ENCODE measurements at places on chromosomes 13 and 19. TPM values are rescaled to one million over a fixed set of nuclear protein-coding genes. Genes with fewer than 3 reads are reported as not detected.

The PEX11G gene
- 3.9 TPM for total RNA-seq

The DENND1C gene
- total RNA-seq: 1.0 TPM

The LRRC4B gene
- total RNA-seq: 0.26 TPM

The ARHGAP45 gene
- 13.2 TPM for total RNA-seq

The CLN5 gene
- 18.1 TPM for total RNA-seq

The CEACAM16 gene
- 1.3 TPM for total RNA-seq

The ZNF497 gene
- 4.7 TPM for total RNA-seq

The DZIP1 gene
- total RNA-seq: 42.0 TPM

The CBY2 gene
- not detected for total RNA-seq

The TUBA3C gene
- total RNA-seq: not detected

The CLEC17A gene
- total RNA-seq: not detected

The SMIM7 gene
- 96.2 TPM for total RNA-seq

GRCh38 chr19:15453906-15454860 lies 4.4 kb upstream of the WIZ start:
- DNase-seq: peak; percentile 30
- no peaks in the 10 kb centered on the region for H3K27me3 ChIP-seq
- H3K36me3 ChIP-seq: no peaks in the 10 kb centered on the region
- peaks cover 41% of the 10 kb centered on the region for H3K4me1 ChIP-seq

DNA sequence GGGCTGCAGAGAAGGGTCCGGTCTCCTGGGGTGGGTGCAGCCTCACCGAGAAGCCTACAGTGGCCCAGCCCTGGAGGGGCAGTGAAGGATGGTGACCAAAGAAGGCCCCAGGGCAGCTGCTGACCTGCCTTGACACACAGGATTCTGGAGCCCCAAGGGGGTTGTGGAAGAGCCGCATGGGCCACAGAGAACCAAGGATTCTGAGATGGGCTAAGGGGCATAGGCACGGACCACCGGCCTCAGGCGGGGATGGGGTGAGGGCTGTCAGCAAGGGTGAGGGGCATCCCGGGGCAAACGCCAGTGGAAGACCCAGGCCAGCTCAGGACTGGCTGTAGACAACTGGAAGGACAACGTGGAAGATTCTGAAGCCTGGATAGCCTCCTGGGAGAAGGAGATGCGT lies 151.6 kb downstream of the TEX29 start:
- no peaks in the 10 kb centered on the region for H3K27me3 ChIP-seq
- no peak overlapping the region for H3K4me3 ChIP-seq

GRCh38 chr13:41774605-41775218 lies 186.2 kb downstream of the VWA8 start:
- no peaks in the 10 kb centered on the region for H3K4me1 ChIP-seq
- H3K27ac ChIP-seq: no peak overlapping the region
- H3K4me3 ChIP-seq: no peak overlapping the region
- H3K27me3 ChIP-seq: no peaks in the 10 kb centered on the region

GRCh38 chr19:7628589-7629311 lies 595 bp downstream of the XAB2 start:
- peak overlapping the region; percentile 81 for H3K27ac ChIP-seq
- peak overlapping the region; percentile 91 for H3K4me3 ChIP-seq
- H3K36me3 ChIP-seq: no peaks in the 10 kb centered on the region
- no peak for DNase-seq

DNA sequence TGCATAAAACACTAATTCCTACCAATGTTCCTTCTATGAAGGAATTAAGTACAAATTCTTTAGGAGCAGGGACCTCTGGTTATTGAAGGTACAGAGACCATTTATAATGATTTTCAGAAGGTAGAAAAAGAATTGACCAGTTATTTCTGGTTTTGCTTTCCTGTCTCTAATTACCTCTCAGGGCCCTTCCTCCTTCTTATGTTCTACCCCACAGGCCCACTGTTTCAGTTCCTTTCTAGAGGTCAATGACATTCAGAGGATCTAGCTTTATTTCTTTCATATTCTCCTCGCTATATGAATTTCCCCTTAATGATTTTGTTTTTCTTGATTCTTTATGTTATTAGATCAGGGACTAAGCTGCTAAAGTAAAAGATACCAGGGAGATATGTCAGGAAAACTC lies 345.0 kb upstream of the SPRY2 start:
- no peaks in the 10 kb centered on the region for H3K4me1 ChIP-seq
- DNase-seq: no peak
- no peaks in the 10 kb centered on the region for H3K27me3 ChIP-seq
- no peaks in the 10 kb centered on the region for H3K36me3 ChIP-seq
- no peak overlapping the region for H3K27ac ChIP-seq

- no peaks in the 10 kb centered on the region for H3K36me3 ChIP-seq
- H3K4me3 ChIP-seq: no peak overlapping the region
- H3K27me3 ChIP-seq: no peaks in the 10 kb centered on the region
- no peaks in the 10 kb centered on the region for H3K4me1 ChIP-seq
- no peak overlapping the region for H3K27ac ChIP-seq
Observed at GRCh38 chr13:113373811-113374485, 10.0 kb upstream of the GRTP1 start.

GRCh38 chr13:33369073-33369472 lies 83.5 kb upstream of the STARD13 start:
- no peak for DNase-seq
- H3K27ac ChIP-seq: no peak overlapping the region
- peaks cover 19% of the 10 kb centered on the region for H3K4me1 ChIP-seq
- H3K36me3 ChIP-seq: no peaks in the 10 kb centered on the region

DNA sequence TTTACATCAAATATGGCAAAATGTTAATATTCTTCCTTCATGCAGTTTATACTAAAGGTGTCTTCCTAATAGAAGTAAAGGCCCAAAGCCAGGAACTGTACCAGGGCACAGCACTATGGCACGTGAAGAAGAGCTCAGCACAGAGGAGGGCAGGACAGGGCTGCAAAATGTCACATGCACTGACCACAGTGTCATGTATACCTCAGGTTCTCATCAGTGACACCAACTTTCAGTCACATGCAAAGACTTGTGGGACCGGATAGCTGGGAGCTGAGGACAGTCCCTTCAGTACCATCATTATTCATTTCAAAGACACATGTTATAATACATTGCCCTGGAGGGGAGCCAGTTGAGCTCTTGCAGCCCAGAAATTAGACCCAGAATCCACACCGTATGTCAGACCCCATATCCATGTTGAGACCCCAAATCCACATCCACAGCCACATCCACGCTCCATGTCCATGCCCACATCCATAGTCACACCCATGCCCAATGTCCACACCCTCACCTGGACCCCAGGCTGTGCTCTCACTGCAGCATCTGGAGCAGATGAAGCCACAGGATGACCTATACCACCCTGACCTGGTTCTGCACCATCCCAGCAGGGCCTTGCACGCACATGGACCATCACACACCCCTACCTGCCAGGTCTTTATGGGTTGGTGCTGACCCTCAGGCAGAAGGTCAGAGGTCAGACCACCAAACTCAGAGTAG lies 111.8 kb downstream of the TUBA3C start:
- no peaks in the 10 kb centered on the region for H3K36me3 ChIP-seq
- no peaks in the 10 kb centered on the region for H3K27me3 ChIP-seq
- no peak overlapping the region for H3K27ac ChIP-seq
- H3K4me1 ChIP-seq: no peaks in the 10 kb centered on the region
- DNase-seq: no peak

- H3K36me3 ChIP-seq: no peaks in the 10 kb centered on the region
- H3K4me3 ChIP-seq: no peak overlapping the region
- no peak for DNase-seq
Observed at GRCh38 chr13:22487932-22488331, 692.8 kb upstream of the SGCG start.

GRCh38 chr19:17806945-17807344 lies 12.0 kb downstream of the B3GNT3 start:
- H3K4me3 ChIP-seq: no peak overlapping the region
- H3K4me1 ChIP-seq: no peaks in the 10 kb centered on the region
- H3K36me3 ChIP-seq: no peaks in the 10 kb centered on the region
- no peaks in the 10 kb centered on the region for H3K27me3 ChIP-seq
- no peak for DNase-seq

- H3K36me3 ChIP-seq: no peaks in the 10 kb centered on the region
- H3K4me3 ChIP-seq: no peak overlapping the region
- no peak for DNase-seq
- H3K27me3 ChIP-seq: no peaks in the 10 kb centered on the region
Observed at GRCh38 chr13:67238277-67238859, 8.2 kb upstream of the PCDH9 start.

DNA sequence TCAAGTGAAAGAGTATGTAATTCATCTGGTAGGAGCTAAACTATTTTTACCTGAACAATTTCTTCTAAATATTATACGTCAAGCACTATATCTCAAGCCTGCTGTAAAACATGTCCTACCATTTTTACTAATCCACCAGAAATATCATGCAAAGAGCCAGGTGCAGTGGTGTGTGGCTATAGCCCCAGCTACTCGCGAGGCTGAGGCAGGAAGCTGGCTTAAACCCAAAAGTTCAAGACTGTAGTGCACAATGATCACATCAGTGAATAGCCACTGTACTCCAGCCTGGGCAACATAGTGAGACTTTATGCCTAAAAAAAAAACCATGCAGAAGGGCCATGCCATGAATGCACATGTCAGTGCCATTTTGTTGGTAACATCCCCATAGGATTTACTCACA lies 20.7 kb upstream of the CLN5 start:
- H3K4me1 ChIP-seq: no peaks in the 10 kb centered on the region
- no peaks in the 10 kb centered on the region for H3K36me3 ChIP-seq
- no peak overlapping the region for H3K27ac ChIP-seq
- H3K27me3 ChIP-seq: no peaks in the 10 kb centered on the region
- no peak for DNase-seq

GRCh38 chr13:21234526-21234925 lies 58.1 kb downstream of the MRPL57 start:
- no peaks in the 10 kb centered on the region for H3K27me3 ChIP-seq
- H3K4me3 ChIP-seq: no peak overlapping the region
- H3K4me1 ChIP-seq: no peaks in the 10 kb centered on the region
- no peak for DNase-seq
- no peak overlapping the region for H3K27ac ChIP-seq
- no peaks in the 10 kb centered on the region for H3K36me3 ChIP-seq

DNA sequence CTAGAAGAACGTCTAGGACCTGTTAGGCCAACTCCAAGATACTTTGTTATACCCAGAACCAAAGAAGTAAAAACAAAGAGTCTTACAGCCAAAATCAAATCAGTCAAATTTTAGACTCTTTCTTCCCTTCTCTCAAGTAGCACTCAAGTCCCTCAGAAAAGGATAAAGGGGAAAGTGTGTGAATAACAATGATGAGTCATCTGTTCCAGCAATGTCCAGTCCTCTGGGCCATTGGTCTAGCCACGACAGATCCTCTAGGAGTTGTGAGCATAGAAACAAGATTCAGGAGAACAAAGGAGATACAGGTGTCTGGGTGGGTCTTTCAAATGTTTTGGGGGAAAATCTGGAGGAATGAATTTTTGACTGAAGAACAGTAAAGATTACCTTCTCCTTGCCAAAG lies 36.3 kb downstream of the STOML3 start:
- no peaks in the 10 kb centered on the region for H3K36me3 ChIP-seq
- H3K4me1 ChIP-seq: peaks cover 7% of the 10 kb centered on the region
- H3K27me3 ChIP-seq: no peaks in the 10 kb centered on the region
- no peak for DNase-seq
- no peak overlapping the region for H3K4me3 ChIP-seq
- H3K27ac ChIP-seq: no peak overlapping the region

DNA sequence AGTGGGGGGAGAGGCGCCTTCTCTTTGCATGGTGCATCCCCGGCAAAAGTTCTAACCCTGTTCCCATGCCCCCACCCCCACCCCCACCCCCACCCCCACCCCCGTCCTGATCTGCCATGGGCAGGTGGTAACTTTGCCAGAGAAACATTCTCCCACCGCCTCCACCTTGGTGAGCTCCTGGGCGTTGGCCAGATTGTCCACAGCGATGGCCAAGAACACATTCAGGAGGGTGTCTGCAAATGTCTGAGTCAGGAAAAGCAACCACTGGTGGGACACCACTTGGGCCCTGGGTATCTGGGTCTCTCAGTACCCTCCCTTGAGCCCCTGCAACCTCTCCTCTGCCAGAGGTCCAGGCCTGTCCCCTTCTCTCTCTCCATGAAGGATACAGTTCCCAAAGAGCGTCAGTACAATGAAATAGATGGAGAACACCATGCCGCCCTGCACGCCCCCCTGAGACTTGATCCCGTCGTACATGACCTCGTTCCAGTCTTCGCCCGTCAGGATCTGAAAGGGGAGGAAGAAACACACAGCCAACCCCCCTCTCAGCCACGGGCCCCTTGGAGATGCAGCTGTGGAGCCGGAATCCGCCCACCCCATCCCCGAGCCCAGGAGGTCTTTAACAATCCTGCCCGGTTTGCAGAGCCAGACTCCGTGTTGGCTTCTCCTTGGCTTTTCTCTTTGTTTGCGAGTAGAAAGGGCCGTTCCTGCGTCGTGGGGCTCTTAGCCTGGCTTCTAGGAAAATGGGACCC lies 153.3 kb downstream of the IER2 start:
- H3K27ac ChIP-seq: no peak overlapping the region
- H3K36me3 ChIP-seq: no peaks in the 10 kb centered on the region
- H3K27me3 ChIP-seq: no peaks in the 10 kb centered on the region
- H3K4me3 ChIP-seq: no peak overlapping the region

DNA sequence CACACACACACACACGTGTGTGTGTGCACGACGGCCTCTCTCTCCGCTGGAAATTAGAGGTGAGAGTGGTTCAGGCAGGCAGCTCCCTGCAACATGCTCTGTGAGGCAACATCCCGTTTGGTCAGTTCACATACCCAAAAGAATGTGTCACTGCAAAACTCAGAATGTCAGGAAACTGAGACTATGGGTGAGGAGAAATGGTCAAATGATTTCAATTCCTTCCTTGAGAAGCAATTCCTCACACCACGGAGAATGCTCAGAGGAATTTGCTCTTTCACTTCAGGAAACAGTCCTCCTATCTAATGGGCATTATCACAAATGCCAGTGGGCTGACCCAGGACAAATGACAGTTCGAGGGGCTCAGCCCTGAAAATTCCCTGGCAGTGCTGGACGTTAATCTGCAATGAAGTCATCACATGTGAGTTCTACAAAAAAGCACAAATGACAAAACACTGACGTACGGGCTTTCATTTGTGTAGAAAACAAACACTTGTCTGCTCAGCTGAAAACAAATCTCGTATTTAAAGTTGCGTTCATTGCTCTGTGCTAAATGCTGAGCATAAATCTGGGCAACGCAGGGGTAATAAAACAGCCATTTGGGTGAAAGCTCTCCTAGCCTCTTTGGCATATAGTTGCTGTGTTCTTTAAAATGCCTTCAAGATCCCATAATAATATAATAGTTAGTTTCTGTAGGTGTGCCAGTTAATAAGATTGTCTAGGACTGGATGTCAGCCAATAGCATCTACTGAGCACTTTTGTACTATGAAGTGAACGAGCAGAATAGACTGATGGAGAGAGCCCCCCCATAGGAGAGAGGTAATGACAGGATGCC lies 18.6 kb upstream of the LATS2 start:
- H3K36me3 ChIP-seq: no peaks in the 10 kb centered on the region
- no peak overlapping the region for H3K4me3 ChIP-seq
- no peaks in the 10 kb centered on the region for H3K27me3 ChIP-seq
- DNase-seq: peak; percentile 31
- H3K4me1 ChIP-seq: peaks cover 5% of the 10 kb centered on the region
- H3K27ac ChIP-seq: no peak overlapping the region

- DNase-seq: no peak
- no peaks in the 10 kb centered on the region for H3K27me3 ChIP-seq
- H3K4me3 ChIP-seq: no peak overlapping the region
- H3K27ac ChIP-seq: no peak overlapping the region
- H3K4me1 ChIP-seq: no peaks in the 10 kb centered on the region
Observed at GRCh38 chr13:70051531-70051930, 56.1 kb upstream of the ATXN8OS start.

All from body of pancreas (tissue), 4 donors.